Thoracic aorta endothelial cell (primary cell): ENCODE measurements at places on chromosomes 7 and 10. TPM values are rescaled to one million over a fixed set of nuclear protein-coding genes. Genes with fewer than 3 reads are reported as not detected.

The AP3M1 gene
- total RNA-seq = 80.6 and 95.1 TPM in 2 replicates

The AFAP1L2 gene
- total RNA-seq = 1.7 and 1.9 TPM in 2 replicates

The CYCS gene
- 102 and 127 TPM in 2 replicates for total RNA-seq

The MARVELD1 gene
- 40.8 and 47.6 TPM in 2 replicates for total RNA-seq

The TRPV5 gene
- total RNA-seq = not detected in 2 replicates

The TMEM196 gene
- total RNA-seq = not detected in 2 replicates

The TCAF2 gene
- 14.5 and 31.0 TPM in 2 replicates for total RNA-seq

The CPA2 gene
- not detected in 2 replicates for total RNA-seq

The FOXP2 gene
- 0.40 TPM in 1 of 2 replicates, not detected in the other for total RNA-seq

The KBTBD2 gene
- total RNA-seq = 63.3 and 73.1 TPM in 2 replicates

The DLX6 gene
- total RNA-seq = not detected in 2 replicates
